Stimulated activated CD8-positive, alpha-beta memory T cell treated with anti-CD3 and anti-CD28 coated beads, Interleukin-4, amount 100 ng/mL, for 1 hour (primary cell): ENCODE measurements at places on chromosomes 1 and 21.

- no peak for DNase-seq
Measured at GRCh38 chr1:118159569-118159968, 25.5 kb downstream of the SPAG17 start.

- DNase-seq = no peak
Measured at GRCh38 chr21:35674895-35675470, 385.3 kb downstream of the SETD4 start.

DNA sequence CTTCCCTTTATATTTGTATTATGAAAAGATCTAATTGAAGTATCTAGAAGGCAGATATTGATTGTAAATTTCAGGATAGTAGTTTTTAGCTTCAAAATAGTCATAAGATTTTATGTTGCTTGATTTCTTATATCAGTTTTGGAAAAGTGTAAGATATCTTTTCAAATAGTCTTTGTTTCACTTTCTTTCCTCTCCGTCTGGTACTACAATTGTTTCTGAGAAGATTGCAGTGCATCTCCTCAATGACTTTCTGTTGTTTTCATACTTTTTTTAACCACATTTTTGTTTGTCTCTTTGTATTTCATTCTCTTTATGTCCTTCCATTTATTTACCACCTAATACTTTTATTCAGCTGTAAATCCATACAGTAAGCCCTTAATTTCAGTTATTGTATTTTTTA is 964.6 kb upstream of the B3GALT2 start:
- DNase-seq = no peak

- no peak for DNase-seq
Measured at GRCh38 chr21:43723648-43724047, 4.7 kb downstream of the PDXK start.

GRCh38 chr1:202162047-202162417 is 1.6 kb upstream of the PTPN7 start:
- DNase-seq = no peak
